ENCODE measurements at places on chromosomes 12 and 14.

DNA sequence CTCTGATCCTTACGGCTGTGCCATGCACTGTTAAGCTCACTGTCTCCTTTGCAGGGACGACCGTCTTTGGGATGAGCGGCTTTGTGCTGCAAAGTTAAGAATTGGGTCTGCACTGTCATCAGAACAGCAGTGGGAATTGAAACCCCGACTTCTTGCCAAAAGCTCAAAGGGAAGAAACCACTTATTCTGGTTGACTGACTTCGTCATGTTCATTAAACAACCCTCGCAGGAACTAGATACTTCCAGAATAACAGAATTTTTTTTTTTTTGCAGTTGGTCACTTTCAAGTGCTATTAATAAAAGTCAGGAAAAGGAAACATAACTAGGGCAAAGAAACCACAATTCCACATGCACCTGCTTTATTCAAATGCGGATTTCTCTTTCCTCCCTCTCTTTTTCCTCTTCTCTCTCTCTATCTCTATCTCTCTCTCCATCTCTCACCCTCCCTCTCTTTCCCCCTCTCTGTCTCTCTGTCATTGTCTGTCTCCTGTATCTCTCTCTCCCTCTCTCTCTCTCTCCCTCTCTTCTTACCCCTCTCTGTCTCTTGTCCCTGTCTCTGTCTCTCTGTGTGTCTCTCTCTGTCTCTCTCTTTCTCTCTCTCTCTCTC is 12.3 kb upstream of the GLT1D1 start:
- no peak for DNase-seq

DNA sequence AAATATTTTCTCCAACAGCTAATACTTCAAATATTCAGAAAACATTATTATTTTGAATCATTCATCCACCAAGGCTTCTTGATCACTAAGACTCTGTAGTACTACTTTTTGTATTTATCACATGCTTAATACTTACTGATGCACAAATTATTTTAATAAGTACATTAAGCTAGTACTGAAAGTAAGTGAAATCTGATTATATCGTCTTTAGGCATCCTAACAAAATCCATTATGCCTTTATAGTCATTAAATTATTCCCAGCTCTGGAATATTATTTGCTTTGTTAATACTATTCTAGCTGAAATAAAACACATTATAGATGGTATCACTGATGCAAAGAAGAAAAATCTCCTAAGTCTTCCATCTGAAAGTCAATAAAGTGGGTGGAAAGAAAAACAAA is 75.1 kb upstream of the TTC7B start:
- DNase-seq: no peak

GRCh38 chr14:65303899-65304222 is 108.7 kb upstream of the FUT8 start:
- DNase-seq: no peak

DNA sequence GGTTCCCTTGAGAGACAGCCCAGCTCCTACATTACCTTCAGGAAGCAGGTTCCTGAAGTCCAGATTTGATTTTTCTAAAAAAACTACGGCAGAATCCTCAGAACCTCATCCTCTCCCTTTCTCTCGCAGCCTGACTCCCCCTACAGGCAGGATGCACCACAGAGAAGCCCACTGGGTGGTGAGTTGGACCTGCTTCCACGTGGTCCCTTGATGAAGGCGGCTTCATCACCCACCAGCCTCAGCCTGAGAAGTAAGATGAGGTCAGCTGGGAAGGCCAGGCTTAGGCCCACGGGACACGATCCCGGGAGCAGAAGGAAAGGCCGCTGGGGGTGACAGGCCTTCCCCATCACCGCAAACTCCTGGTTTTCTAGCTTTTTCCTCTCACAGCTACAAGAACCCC is 83.0 kb downstream of the ACTN1 start:
- DNase-seq: no peak

DNA sequence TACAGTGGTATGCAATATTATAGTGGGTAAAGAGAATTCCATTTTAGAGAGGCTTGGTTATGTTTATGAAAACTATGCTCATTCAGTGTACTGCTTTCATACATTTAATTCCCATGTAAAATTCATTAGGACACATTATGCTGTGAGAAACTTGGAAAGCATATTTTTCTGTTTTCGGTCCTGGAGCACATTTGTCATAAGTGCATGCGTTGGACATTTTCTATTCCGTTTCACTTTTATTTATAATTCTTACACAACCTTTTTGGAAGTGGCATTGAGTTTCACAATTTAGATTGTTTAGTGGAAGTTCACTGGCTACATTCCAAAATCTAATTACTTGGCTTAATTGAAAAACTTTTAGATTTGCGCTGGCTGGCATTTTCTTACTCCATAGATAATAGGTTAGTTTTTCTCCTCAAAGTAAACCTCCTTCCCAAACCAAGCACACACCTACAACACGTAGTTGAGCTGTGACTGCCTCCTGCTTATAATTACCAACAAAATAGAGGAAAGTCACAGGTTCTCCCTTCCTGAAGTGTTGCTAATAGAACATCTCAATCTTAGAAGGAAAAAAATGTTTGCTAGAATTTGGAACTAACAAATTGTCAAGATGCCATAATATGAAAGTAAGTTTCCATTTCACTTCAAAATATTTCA is 938.5 kb downstream of the TRHDE start:
- DNase-seq: no peak

GRCh38 chr14:95500201-95500681 is 16.2 kb downstream of the SYNE3 start:
- no peak for DNase-seq

DNA sequence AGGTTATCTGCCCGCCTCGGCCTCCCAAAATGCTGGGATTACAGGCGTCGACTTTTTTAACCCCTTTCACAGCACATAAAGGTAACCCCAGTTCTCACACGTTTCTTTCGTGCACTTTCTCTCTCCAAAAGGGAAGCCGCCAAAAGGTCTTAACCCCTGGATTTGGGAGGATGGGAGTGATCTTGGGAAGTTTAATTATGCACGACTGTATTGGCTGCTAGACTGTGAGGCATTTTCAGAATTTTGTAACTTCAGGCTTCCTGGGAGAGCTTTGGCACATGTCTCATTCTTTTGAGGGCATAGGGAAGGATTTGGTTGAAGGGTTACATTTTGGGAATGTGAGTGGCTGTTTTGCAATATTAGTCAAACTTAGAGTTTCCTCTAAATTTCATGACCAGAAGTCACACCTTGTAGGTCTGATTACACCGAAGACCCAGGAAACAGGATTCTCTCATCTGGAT is 1.4 kb upstream of the SMARCC2 start:
- no peak for DNase-seq

DNA sequence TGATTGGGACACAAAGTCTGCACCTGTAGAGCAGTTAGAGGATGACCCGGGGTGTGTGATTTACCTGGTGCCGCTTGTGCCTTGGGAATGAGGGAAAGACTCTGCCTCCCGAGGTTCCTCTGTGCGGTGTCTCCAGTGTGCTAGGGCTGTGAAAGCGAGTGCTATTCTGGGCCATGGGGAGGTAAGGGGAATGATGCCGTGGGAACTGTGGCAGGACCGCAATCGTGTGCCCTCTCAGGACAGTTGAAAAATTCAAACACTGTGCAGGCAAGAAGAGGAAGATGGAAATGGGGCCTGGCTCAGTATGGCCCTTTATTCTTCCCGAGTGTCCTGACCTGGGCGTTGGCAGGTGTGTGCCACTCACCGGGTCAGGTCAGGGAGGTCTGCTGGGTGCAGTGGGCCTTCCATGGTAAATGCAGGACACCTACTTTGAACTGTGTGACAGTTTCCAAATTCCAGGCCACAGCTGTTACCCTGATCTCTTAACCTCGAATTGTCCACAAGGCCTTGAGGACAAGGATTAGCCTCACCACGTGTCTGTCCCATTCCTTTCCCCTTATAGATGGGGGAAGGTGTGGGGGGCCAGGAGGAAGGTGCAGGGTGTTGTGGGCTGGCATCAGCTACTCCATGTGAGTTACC is 1.4 kb downstream of the SIVA1 start:
- no peak for DNase-seq

DNA sequence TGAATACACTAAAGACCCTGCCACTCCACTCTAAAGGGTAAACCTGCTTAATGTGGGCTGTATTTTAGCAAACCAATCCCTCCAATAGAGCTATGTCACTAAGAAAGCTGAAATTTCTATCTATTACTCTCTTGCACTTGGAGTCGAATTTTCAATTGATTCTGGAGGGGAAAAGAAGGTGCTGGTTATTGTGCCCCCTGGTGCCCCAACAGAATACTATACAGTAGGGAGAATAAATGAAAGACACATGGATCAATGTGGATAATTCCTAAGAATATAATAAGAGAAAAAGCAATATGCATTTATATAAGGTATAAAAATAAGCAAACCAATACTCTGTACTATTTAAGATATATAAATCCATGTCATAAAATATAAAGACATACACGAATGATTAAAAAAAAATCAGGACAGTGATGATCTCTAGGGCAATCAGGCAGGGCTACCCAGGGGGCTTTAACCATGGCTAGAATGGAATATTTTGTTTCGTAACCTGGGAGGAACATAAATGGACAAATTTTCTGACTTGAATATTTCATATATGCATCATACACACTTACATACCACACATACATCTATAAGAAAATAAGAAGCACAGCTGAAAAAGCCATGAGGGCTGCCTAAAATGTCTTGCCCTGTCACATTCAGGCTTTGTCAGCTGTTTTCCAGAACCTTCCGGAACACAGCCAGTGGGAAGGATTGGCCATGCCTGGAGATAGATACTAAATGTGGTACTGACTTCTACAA is 54.4 kb downstream of the EFCAB11 start:
- DNase-seq: peak; percentile 8

GRCh38 chr12:127911291-127911690 is 355.7 kb upstream of the TMEM132C start:
- no peak for DNase-seq

GRCh38 chr14:94384342-94384741 is 4.1 kb downstream of the SERPINA1 start:
- DNase-seq: no peak

GRCh38 chr14:55122440-55122986 is 6.5 kb upstream of the LGALS3 start:
- DNase-seq: no peak
